NCI-H748 treated with DMSO at 0.1 percent for 48 hours (cell line): ENCODE measurements at places on chromosomes 7 and 10.

GRCh38 chr7:40077849-40078248, 56.6 kb downstream of the MPLKIP start:
- DNase-seq, result no peak

- DNase-seq, result no peak
Measured at GRCh38 chr7:135204341-135204749, 7.0 kb downstream of the WDR91 start.

- no peak for DNase-seq
Measured at GRCh38 chr7:139774376-139774775, 3.4 kb downstream of the HIPK2 start.

- no peak for DNase-seq
Measured at GRCh38 chr10:124739986-124740368, 4.2 kb downstream of the FAM53B start.

DNA sequence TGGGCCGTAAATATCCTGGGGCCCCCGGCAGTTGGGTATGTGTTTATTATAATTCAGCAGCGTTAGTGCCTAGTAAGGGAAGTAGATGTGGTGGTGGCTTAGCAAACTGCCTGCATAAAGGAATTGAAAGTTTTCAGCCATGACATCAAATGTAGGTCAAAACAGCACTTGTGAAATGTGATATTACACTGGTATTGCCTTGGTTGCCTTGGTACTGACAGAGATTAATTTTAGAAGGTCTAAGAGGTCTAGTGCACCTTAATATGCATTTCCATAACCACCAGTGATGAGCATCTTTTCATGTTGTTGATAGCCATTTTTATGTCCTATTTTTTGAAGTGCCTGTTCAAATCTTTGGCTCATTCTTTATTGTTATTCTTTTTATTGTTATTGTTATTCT, 50.1 kb downstream of the VWC2 start:
- DNase-seq, result no peak

- no peak for DNase-seq
Measured at GRCh38 chr10:6048281-6049030, 13.7 kb downstream of the IL2RA start.

GRCh38 chr7:50353201-50353600, 48.7 kb downstream of the IKZF1 start:
- no peak for DNase-seq

- no peak for DNase-seq
Measured at GRCh38 chr7:30852308-30852684, 59.4 kb upstream of the AQP1 start.

DNA sequence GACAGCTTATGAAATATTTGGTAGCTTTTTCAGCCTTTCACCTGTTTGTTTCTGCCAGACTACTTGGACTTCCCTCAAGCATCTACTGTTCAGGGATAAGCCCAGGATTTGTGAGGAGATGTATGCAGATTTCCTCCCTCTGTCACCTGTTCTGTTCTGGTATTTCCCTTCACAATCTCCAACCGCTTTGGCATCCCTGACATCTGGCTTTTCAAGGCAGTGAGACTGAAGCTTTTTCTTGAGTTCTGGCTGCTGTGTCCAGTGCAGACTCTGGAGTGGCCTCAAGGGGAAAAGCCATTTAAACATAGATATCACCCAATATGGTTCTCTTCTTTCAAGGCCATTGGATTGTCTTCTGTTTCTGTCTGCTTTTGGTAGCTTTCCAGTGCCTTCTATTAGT, 369.7 kb downstream of the LRMDA start:
- DNase-seq, result no peak

- no peak for DNase-seq
Measured at GRCh38 chr10:49096890-49097445, 18.4 kb downstream of the VSTM4 start.

GRCh38 chr10:58291538-58292174, 22.7 kb downstream of the CISD1 start:
- no peak for DNase-seq

DNA sequence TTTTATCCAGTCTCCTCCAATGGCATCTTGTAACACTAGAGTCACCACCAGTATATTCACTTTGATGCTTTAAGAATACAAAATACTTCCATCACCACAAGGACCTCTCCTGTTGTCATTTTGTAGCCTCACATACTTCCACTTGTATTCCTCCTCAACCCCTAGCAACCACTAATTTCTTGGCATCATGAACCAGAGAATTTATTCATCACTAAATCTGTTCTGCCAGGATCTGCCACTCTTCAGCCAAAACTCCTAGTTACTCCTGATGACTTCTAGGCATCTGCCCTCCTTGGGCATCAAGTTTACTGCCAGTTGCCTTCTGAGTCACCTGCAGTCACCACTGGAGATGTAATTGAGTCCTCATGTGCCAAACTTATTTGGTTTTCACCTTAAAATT, 906.8 kb downstream of the CNTNAP2 start:
- no peak for DNase-seq

DNA sequence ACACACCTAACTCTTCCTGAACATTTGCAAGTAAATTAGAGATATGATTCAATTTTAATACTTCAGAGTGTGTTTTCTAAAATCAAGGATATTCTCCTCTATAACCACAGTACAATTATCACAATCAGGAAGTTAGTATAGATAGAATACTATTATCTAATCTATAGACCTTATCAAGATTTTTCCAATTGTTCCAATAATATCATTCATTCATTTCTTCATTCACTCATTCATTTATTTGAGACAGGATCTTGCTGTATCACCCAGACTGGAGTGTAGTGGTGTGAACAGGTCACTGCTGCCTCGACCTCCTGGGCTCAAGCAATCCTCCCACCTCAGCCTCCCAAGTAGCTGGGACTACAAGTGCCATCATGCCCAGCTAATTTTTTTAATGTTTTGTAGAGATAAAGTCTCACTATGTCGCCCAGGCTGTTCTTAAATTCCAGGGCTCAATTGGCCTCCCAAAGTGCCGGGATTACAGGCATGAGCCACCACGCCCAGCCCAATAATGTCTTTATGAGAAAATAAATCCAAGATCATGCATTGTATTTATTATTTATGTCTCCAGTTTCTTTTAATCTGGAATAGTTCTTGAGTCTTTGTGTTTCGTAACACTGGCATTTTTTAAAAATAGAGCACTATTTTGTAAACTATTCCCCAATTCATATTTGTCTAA, 10.6 kb upstream of the MRPS16 start:
- DNase-seq, result no peak

DNA sequence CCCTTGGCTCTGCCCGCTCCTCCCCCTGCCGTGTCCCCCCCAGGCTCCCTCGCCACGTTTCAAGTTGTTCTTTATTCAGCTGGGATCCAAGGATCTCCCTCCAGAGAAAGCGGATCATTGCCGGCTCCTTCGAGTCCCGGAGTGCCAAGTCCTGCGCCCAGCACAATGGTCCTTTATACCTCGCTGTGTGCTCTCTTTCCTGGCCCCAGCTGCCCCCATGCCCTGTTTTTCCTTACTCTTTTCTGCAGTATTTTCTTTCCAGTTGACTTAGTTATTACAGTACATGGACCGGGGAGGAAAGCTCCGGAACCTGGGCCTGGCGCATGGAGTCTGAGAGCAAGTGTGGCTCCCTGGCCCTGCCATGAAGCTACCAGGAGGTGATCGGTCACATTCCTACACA, 88.1 kb upstream of the KMT2C start:
- DNase-seq, result no peak

DNA sequence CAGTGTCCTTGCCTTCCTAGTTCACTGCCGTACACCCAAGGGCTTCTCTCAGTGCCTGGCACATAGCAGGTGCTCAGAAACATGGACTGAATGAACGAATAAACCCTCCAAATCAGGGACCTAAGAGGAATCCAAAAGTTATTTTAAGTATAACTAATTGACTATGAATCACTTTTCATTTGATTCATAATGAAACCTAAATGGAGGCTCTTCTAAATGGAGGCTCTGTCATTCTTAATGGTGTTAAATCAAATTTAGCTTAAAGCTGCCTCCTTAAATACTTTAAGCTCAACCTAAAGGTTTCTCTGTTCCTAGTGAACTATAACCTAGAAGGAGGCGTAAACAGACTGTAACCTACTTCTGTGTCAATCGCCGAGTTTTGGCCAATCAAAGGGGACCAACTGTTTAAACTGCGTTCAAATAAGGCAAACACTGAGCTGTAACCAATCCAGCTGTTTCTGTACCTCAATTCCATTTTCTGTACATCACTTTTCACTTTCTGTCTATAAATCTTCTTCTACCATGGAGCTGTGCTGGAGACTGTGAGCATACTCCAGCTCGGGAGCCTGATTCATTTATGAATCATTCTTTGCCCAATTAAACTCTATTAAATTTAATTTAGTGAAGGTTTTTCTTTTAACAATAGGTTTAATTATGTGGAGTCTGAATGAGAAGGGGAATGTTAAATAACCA, 11.0 kb downstream of the PYROXD2 start:
- no peak for DNase-seq

- DNase-seq, result no peak
Measured at GRCh38 chr7:149741629-149742028, 31.8 kb downstream of the ZNF467 start.

- no peak for DNase-seq
Measured at GRCh38 chr10:110404825-110405224, 92.9 kb upstream of the DUSP5 start.

- no peak for DNase-seq
Measured at GRCh38 chr7:43071604-43072003, 40.8 kb upstream of the HECW1 start.

- no peak for DNase-seq
Measured at GRCh38 chr10:79436066-79436849, 9.2 kb downstream of the ZCCHC24 start.

DNA sequence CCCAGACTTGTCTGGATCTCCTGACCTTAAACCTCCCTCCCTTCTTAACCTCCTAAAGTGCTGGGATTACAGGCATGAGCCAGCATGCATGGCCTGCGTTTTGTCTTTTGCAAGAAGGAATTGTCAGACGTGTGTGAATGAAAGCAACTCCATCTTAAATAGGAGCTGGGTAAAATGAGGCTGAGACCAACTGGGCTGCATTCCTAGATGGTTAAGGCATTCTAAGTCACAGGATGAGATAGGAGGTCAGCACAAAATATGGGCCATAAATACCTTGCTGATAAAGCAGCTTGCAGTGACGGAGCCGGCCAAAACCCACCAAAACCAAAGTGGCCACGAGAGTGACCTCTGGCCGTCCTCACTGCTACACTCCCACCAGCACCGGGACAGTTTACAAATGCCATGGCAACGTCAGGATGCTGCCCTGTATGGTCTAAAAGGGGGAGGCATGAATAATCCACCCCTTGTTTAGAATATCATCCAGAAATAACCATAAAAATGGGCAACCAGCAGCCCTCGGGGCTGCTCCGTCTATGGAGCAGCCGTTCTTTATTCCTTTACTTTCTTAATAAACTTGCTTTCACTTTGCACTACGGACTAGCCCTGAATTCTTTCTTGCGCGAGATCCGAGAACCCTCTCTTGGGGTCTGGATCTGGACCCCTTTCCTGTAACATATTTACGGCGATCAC, 41.2 kb upstream of the SDK1 start:
- DNase-seq, result no peak

DNA sequence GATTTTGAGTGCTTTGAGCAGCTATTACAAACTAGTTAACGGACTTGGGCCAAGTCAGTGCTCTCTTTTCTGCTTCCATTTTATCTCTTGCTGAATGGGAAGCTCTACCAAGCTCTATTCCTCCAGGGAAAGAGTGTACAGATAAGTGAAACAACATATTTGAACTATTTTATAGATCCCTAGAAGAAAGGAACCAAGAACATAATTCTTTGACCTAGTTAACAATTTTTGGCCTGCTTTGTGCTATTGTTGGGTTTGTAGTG, 244.8 kb downstream of the PRKG1 start:
- DNase-seq, result no peak

DNA sequence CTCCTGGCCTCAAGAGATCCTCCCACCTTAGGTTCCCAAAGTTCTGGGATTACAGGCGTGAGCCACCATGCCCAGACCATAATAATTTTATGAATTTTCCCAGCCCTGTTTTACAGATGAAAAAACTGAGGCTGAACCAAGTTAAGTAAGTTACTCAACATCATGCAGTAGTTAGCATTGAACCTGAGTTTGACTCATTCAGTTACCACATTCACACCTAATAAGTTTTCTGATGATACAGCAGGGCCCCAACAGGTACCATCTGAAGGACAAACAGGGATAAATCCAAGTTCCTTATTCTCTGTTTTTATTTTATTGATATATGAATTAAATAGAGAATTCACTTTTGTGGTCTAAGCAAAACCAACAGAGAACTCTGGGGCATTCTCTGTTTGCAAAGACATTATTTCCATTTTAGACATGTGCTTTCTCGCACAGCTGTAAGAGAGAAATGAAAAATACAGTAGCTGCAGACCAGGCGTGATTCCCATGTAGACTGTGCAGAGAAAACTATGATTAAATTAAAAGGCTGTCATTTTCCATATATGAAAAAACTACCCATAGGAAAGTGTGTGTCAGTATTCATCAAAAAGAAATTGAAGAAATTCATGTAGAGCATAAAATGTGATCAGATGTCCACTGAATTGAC, 26.6 kb downstream of the APBB1IP start:
- DNase-seq, result no peak

DNA sequence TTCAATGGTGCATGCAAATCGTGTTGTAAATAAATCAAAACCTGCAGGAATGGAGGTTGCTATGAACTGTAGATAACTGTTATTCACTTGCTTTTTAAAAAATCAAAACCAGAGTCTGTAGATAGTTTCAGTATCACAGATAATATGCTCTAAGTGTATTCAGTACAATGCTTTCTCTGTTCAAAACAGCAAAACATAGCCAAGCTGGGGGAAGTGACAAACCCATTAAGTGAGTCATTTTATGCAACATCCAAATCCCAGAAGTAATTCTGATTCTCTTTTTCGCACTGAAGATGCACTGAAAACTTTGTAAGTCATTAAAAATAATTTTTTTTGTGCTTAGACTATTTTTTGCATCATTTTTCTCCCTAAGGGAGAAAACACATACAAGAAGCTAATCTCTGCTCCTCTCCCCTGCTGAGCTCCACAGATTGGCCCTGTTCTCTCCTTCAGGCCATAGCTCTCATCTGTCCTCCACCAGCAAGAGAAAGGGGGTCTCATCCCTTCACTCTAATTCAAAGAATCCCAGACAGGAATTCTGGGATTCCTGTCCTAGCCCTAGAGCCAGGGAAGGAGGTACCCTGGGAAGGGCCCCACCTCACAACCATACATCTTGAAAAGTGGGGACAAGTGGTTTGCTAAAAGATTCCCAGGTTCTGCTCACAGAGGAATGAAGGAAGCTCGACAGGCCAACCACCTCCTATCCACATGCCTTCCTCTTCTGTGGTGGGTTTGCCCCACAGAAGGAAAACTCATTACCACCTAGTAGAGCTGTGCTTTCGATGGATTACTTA, 4.9 kb downstream of the PRTFDC1 start:
- DNase-seq, result no peak

GRCh38 chr10:66550351-66550750, 375.5 kb upstream of the LRRTM3 start:
- DNase-seq, result no peak

- no peak for DNase-seq
Measured at GRCh38 chr7:142870566-142871259, 14.8 kb downstream of the TRPV6 start.

- no peak for DNase-seq
Measured at GRCh38 chr10:34751272-34751671, 63.8 kb downstream of the PARD3 start.
